ENCODE measurements at places on chromosomes 3 and 15. TPM values are rescaled to one million over a fixed set of nuclear protein-coding genes. Genes with fewer than 3 reads are reported as not detected.

The SPTBN5 gene
- total RNA-seq = 3.4 TPM

GRCh38 chr15:40340740-40341400, at the start of gene CCDC9B:
TSS of gene CCDC9B (minus strand) at chr15:40340939. CDS start at chr15:40340819, 120 bp downstream.
- peak; percentile 94 for DNase-seq

- DNase-seq = peak; percentile 52
Observed at GRCh38 chr15:59138243-59138642, 33.3 kb downstream of the CCNB2 start.

DNA sequence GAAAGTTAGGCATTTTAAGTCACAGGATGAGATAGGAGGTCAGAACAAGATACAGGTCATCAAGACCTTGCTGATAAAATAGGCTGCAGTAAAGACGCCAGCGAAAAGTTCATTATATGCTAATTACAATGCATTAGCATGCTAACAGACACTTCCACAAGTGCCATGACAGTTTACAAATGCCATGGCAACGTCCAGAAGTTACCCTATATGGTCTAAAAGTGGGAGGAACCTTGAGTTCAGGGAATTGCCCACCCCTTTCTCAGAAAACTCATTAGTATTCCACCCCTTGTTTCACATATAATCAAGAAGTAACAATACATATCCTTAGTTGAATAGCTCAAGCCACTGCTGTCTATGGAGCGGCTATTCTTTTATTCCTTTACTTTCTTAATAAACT, 92.7 kb upstream of the PLXND1 start:
- no peak for DNase-seq

GRCh38 chr3:9785602-9786001, 6.7 kb downstream of the TADA3 start:
- no peak for DNase-seq

The NPAP1 gene
- total RNA-seq = not detected

The ADCY5 gene
- total RNA-seq = 225 TPM

DNA sequence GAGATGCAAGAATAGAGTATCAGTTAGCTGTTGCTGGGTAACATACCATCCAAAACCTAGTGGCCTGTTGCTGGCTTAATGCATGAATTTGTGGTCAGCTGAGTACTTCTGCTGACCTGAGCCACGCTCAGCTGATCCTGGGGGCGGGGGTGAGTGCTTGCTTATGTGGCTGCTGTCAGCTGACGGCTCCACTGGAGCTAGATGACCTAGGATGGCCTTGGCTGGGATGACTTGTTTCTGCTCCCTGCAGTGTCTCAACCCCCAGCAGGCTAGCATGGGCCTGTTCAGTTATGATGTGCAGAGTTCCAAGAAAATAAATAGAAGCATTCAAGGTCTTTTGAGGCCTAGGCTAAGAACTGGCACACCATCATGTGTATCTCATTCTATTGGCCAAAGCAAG, 63.9 kb downstream of the FBLN2 start:
- DNase-seq = peak; percentile 85

DNA sequence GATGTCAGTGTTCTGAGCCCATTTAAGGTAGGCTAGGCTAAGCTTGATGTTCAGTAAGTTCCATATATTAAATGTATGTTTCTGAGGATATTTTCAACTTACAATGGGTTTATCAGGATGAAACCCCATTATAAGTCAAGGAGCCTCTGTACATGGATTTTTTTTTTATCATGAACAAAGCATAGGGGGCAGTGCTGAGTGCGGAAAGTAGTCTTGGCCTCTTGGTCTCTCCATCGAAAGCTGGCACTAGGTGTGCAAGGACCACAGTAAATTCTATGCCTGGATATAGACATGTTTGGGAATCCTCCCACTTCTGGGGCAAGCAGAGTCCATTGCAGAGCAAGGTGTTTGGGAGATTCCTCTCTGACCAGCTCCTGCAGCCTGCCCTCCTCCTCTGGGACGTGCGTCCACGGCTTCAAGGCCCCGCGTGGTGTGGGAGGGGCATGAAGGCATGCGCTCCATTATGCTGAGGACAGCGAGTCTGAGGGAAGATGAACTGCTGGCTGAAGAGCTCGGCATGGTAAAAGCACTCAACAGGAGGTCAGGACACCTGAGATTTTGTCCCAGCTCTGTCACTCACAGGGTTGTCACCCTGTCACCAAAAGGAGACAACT, 122.9 kb upstream of the LIPC start:
- no peak for DNase-seq

GRCh38 chr3:171915275-171915674, 72.1 kb downstream of the TMEM212 start:
- no peak for DNase-seq

The PLCL2 gene
- 64.5 TPM for total RNA-seq

The CYP8B1 gene
- not detected for total RNA-seq

The PAQR5 gene
- 0.73 TPM for total RNA-seq

GRCh38 chr3:184748219-184749135, 36.6 kb upstream of the MAGEF1 start:
- no peak for DNase-seq

GRCh38 chr3:100875239-100875638, 118.0 kb downstream of the ABI3BP start:
- peak; percentile 79 for DNase-seq

The REC114 gene
- total RNA-seq = 1.00 TPM

GRCh38 chr3:170355738-170356595, 1.5 kb upstream of the SKIL start:
- DNase-seq = peak; percentile 53

The CCDC13 gene
- total RNA-seq = 0.24 TPM

DNA sequence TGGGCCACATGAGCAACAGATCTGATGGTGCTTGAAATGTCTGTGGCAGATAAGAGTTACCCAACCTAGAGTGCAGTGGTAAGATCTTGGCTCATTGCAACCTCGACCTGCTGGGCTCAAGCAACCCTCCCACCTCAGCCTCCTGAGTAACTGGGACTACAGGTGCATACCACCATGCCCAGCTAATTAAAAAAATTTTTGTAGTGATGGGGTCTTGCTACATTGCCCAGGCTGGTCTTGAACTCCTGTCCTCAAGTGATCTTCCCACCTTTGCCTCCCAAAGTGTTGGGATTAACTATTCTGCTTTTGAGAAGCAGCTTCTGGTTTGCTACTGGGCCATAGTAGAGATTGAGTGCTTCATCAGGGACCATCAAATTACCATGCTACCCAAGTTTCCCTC, 2.9 kb upstream of the TARS3 start:
- no peak for DNase-seq

The FBXW12 gene
- total RNA-seq = not detected

- no peak for DNase-seq
Observed at GRCh38 chr3:37806505-37807200, 55.0 kb upstream of the CTDSPL start.

DNA sequence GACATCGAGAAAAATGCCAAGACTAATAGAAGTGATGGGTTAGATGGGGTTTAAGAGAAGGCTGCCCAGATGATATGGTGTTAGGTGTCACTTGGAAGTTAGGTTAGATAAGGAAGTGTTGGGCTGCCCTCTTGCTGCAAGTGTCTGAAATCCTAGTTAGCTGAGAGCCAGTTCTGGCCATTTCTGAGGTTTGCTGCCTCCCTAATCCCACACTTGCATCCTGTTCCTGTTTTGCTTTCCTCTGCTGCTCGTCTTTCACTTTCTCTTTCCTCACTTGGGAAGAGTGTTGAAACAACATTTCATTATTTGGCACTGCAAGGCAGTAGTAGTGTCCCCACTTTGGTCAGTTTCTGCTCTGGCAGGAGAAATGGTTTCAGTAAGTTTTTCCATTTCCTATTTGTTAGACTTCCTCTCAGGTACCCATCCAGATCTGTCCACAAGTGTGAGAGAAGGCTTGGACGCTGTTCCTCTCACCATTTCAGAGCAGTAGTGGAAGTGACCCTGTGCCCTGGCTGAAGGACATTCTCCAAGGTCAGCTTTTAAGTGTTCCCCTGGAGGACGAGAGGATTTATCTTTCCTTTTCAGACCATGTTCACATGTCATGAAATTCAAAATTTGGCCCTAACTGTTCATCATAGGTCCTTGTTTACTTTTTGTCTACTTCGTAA, 93.3 kb downstream of the ADAMTSL3 start:
- no peak for DNase-seq

The LMAN1L gene
- total RNA-seq = 20.6 TPM

DNA sequence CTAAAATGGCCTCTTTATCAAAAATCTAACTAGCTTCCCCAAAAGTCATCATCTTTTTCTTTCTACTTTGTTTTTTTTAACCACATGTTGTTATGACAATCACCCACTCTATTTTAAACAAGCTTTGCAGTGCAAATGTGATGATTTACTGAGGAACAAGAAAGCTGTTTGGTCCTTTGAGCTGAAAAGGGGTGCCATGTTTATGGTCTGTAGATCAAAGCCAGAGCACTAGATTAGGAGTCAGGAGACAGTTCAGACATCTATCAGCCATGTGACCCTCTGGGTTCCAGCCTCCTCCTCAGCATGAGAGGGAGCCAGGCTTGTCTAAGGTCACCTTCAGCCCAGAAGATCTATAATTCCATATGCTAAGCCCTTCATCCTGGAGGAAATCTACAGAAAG, 65.9 kb downstream of the RPL22L1 start:
- no peak for DNase-seq

The TM4SF1 gene
- total RNA-seq = 110 TPM

GRCh38 chr15:59329091-59329490, 43.6 kb downstream of the MYO1E start:
- no peak for DNase-seq

The CAMK2N2 gene
- total RNA-seq = not detected

DNA sequence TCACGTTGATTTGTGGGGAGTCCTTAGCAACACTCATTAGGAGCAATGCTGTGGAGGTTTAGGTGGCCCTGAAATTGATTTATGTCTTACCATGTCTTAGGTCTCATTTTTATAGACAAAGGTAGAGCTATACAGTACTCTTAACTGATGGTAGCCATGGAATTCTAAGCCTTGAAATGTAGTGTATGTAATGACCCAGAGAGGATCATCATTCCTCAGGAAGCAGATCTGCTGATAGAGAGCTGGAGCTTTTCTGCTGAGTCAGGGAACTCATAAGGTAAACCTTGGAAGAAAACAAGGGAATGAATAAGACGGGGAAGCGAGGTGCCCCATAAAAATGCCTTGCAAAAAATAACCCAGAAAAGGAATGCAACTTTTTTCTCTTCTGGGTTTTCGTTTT, 34.0 kb upstream of the ZNF639 start:
- no peak for DNase-seq

DNA sequence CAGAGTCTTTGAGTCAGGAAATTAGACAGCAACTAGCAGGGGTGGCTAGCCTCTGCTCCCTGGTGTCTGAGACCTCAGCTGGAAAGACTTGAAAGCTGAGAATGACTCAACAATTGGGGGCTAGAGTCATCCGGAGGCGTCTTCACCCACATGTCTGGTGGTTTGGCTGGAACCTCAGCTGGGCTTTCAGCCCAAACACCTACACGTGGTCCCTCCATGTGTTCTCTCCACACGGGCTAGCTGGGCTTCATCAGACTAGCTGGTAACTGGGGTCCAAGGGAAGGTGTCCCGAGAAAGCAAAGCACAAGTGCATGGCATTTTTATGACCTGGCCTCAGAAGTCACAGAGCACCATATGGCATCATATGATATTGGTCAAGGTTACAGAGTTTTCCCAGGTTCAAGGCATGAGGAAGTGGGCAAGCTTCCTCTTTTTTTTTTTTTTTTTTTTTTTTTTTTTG, 19.9 kb upstream of the ABHD2 start:
- DNase-seq = no peak

GRCh38 chr3:12706504-12707253, 42.8 kb upstream of the RAF1 start:
- peak; percentile 54 for DNase-seq

The ATP1B3 gene
- 32.9 TPM for total RNA-seq

- no peak for DNase-seq
Observed at GRCh38 chr3:123067689-123068600, 1.1 kb downstream of the PDIA5 start.

GRCh38 chr3:178392511-178392926, 143.7 kb upstream of the KCNMB2 start:
- DNase-seq = no peak

- no peak for DNase-seq
Observed at GRCh38 chr15:69673291-69673881, 220.8 kb downstream of the RPLP1 start.

DNA sequence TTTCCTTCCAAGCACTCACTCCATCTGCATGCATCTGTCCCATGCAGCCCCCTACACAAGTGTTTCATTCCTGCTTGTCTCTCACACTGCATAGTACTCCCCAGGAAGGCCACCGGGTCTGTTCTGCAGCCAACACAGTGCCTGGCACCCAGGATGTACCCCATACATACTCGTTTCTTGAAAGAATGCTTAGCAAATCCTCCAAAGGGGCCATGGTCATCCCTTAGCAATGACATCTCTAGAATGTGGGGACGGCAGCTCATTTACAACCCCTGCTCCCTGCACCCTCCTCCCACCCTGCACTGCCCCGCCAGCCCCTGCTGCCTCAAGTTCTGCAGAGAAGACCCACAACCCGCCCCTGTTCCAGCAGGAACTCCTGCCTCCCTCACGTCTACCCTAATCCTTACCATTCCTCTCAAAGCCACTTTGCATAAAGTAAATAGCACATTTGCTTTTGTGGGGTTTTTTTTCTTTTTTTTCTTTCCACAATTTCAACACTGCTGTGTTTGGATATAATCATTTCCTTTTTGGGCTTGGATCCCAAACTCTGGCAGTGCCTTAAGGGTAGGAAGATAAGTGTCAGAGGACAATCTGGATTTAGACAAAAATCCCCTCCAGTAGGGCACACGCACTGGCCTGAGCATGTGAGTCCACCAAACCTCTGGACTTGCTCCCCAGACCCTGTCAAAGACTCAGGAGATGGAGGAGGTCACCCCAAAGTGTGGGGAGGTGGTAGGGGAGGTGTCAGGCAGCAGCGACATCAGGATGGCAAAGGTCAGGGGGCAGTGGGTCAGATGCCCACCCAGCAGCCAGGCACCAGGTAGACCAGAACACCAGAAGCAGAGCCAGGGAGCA, 68.4 kb downstream of the MEGF11 start:
- DNase-seq = no peak

DNA sequence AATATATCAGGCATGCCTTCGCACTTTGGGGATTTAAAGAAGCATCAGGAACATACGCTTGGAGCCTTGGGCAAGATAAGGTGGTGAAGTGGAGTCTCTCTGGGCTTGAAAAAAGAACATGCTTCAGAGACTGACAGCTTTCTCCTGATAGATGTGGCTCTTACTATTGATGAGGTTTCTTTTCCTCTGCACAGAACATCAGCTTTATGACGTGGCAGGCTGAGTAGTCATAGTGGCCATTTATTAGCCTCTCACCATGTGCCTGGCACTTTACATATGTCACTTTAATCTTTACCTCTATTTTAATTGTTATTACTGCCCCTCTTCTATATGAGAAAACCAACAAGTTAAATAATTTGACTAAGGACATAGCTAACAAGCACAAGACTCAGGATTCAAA, 19.0 kb upstream of the LRRC58 start:
- DNase-seq = no peak

All from Right ventricle myocardium superior (tissue), 1 donor.